NAMALWA (cell line): ENCODE measurements at places on chromosomes 6 and 20.

- DNase-seq = no peak
Measured at GRCh38 chr20:61370841-61371303, 118.8 kb downstream of the CDH4 start.

DNA sequence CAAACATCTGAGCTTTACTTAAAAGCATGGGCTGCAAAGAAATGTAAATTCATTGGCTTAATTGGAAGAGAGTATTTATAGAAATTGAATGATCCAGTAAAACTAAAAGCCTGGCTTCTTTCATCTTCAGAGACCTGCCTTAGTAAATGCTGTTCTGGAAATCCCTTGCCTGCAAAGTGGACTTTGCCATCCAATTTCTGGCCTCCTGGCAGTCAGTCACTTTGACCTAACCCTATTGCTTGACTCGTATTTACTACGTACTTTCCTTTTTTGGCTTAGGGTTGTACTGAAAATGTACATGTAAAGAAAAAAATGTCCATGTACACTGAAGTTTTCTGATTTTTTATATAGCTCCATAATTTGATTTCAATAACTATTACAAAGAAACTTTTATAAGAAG is 47.1 kb downstream of the E2F3 start:
- DNase-seq = no peak

- peak; percentile 10 for DNase-seq
Measured at GRCh38 chr6:134177753-134178160, 125.3 kb upstream of the SLC2A12 start.

DNA sequence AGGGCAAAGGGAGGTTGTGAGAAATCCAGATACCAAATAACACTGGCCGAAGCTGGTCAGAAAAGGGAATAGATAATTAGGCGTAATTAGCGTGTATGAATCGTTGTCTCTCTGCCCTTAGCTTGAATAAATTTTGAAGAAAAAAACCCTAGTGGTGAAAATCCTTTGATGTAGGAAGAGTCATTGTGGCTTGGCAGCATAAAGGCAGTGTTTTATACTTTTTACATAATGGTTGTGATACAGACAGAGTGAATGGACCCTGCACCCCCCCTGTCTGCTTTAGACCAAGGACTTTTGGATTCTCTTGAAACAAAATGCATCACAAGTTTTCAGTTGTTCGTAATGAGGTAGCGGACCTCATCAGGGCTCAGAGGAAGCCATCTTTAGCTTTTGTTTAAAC is 126.5 kb downstream of the AFG1L start:
- no peak for DNase-seq

DNA sequence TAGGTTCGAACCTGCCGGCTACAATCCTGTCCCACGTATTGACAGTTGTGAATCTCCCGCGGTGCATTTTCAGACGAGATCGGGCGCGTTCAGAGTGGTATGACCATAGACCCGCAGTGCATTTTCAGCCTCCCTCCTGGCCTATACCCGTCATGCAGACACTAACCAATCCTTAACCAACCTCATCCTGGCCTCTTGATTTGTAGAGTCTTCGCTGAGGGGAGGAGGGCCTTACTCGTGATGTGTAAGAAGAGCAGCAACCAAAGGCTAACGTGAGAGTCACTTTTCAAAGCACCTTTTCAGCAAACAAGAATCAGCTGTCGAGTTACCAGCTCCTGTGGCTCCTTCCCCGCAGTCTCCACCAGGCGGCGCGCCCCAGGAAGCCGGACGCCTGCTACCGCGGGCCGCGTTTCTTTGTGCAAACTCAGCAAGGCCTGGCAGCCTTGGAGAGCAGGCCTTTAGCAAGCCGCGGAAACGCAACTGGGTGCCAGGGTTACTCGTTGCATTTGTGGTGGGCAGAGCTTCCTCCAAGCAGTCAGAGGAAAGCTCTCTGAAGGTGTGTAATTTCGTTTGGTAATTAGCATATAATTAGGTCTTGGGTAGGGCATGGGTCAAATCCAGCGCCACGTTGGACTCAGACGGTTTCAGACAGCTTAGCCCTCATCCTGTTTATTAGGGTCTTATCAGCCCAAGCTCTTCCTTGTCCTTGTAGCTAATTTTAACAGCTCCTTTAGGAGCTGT is 139.8 kb downstream of the OR2B2 start:
- peak; percentile 88 for DNase-seq

GRCh38 chr20:48889140-48889790 is 32.2 kb upstream of the ARFGEF2 start:
- DNase-seq = no peak

DNA sequence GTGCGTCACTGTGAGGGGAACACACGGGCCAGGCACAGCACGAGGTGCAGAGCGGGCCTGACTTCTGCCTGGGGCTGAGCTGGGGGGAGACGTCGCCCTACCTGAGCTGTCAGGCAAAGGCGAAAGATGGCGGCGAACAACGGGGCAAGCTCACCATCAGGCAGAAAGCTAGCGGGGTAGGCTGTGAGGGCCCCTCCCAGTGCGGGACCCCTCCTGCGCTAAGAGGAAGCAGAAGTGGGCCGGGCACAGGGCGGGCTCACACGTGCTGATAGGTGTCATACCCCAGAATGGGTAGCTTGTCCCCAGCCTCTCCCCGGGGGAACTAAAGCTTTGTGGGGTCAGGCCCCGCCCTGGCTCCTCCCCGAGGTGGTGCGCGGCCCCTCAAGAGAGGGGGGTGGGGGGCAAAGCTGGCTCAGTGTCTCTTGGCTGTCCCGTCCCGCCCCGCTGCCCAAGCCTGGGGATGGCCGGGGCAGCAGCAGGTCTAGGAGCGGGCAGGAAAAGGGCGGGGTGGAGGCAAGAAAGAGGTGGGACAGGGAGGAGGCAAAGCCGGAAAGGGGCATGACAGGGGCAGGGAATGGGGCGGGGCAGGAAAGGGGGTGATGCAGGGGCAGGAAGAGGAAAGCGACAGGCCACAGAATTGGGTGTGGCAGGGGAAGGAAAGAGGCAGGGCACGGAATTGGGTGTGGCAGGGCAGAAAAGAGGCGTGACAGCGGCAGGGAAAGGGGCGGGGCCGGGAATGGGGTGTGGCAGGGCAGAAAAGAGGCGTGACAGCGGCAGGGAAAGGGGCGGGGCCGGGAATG is 14.7 kb downstream of the UCKL1 start:
- DNase-seq = peak; percentile 47

GRCh38 chr20:62522748-62523396 is 47.1 kb upstream of the GATA5 start:
- DNase-seq = no peak
